ENCODE measurements at places on chromosomes 4 and X.

DNA sequence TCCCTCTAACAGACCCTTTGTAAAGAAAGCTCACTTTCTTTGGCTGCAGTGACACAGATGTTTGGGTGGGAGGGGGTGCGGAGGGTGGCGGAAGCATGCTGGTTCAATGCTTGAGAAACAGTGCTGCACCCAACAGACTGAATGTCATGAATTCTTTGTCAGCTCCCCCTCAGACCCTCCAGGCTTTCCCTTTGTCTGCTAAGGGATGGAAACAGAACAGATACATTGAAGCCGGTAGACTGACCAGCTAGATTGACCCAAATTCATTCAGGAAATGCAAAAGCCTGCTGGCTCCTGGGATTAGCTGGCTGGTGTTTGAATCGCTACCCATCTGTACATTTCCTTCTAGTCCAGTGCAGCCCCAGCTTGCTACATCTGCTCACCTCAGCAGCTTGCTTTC, 90.8 kb upstream of the PAK3 start:
- no peak for DNase-seq

GRCh38 chr4:147717878-147718277, 14.0 kb upstream of the ARHGAP10 start:
- no peak for DNase-seq

GRCh38 chrX:9434051-9434550, 30.8 kb upstream of the TBL1X start:
- DNase-seq: no peak

DNA sequence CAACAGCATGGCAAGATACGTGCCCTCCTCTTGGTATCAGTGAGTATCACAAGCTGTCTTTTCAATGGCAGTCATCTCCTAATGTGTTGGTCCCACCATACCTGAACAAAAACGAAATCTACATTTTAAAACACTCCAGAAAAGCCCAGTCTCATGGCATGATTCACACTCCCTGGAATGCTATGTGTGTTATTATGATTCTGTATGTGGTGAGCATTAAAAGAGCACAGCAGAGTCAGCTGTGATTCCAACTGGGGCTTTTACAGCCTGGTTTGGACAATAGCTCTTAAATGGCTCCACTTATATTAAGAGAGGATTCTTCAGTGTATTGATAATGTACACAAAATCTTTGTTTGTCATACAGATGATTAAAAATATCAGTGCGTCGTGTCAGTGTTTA, 274.1 kb upstream of the GK2 start:
- DNase-seq: no peak

GRCh38 chr4:54842226-54842625, 184.5 kb downstream of the KIT start:
- DNase-seq: no peak

DNA sequence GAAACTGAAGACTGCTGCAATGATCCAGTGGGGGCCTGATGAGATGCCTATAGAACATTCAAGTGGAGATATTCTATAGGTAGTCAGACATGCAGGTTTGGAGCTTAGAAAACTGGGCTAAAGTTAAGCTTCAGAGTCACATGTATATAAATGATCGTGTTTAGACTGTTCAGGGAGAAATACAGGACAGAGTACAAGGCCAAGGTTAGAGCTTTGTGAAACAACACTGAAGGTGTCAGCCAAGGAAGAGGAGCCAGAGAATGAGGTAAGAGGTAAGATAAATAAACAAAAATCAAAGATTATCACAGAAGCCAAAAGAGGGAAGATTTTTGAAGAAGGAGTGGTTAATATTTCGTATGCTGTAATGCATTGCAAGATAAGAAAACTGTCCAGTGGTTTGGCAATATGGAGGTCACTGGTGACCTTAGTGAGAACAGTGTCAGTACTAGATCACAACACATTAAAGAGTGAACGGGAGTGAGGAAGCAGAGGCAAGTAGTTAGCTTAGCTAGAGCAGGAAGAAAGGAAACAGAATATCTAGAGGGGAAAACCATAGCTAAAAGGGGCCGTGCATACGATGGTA, 58.0 kb upstream of the KLHL13 start:
- no peak for DNase-seq

DNA sequence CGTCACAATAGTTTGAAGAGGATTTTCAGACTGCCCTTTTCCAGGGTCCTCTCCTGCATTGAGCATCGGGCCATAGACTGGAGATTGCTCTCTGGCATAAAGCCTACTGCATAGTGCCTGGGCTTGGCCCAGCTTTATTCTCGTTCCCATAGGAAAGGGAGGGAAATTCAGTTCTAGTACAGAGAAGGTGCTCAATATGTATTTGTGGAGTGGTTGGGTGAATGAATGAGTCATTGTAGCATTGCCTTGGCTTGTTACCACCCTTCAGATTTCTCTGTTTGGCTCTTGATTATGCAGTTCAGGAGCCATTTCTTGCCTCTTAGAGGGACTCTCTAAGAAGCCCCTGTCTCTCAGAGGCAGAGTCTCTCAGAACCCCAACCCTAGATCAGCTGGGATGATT, 2.6 kb downstream of the TMEM35A start:
- DNase-seq: no peak

GRCh38 chr4:151518359-151518758, 109.4 kb downstream of the FHIP1A start:
- no peak for DNase-seq

DNA sequence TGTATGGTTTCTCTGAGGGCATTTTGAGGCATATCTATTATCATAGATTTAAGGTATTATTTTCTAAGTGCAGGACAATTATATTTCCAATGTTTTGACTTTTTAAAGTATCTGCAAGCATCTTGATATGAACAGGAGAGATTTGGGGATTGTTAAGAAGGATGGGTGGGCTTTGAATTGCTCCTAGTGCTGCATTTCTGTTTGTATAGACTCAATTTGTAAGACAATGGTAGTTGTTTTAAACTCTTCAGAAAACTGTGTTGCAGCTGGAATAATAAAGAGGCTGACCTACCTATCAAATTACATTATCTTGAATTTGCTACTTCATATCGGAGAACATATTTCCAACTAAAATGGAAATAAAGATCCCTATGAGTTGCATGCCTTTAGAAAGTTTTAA, 570.3 kb downstream of the ADGRL3 start:
- DNase-seq: no peak

Data from dermis blood vessel endothelial cell (primary cell).